CD4-positive, CD25-positive, alpha-beta regulatory T cell (primary cell): ENCODE measurements at places on chromosomes 5 and 9. TPM values are rescaled to one million over a fixed set of nuclear protein-coding genes. Genes with fewer than 3 reads are reported as not detected.

- H3K36me3 ChIP-seq: no peaks in the 10 kb centered on the region
- H3K27me3 ChIP-seq: no peaks in the 10 kb centered on the region
- no peak for DNase-seq
- H3K4me1 ChIP-seq: peaks cover 9% of the 10 kb centered on the region
- no peak overlapping the region for H3K4me3 ChIP-seq
Observed at GRCh38 chr9:126418608-126419007, 92.0 kb downstream of the MVB12B start.

Gene HMCN2
- polyA plus RNA-seq: not detected

DNA sequence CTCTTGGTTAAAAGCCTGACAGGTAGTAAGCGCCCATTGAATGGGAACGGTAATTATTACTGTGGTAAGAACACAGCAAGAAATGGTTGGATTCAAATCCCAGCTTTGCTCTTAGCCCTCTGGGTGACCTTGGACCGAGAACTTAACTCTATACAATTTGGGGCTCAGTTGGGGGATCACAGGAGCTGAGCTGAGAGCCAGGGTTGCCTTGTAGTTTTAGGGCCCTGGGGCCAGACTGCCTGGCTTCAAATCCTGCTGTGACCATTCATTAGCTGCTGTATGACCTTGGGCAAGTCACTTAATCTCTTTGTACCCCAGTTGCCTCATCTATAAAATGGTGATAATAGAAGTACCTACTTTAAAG, 87.4 kb upstream of the SH3PXD2B start:
- no peak for DNase-seq
- H3K27ac ChIP-seq: no peak overlapping the region
- H3K27me3 ChIP-seq: peaks cover 2% of the 10 kb centered on the region
- H3K4me1 ChIP-seq: no peaks in the 10 kb centered on the region
- H3K36me3 ChIP-seq: no peaks in the 10 kb centered on the region
- no peak overlapping the region for H3K4me3 ChIP-seq

Gene TTF1
- polyA plus RNA-seq: 5.1 TPM

Gene BTNL3
- not detected for polyA plus RNA-seq

GRCh38 chr5:35134278-35135030, 86.7 kb upstream of the AGXT2 start:
- H3K27me3 ChIP-seq: peaks cover 1% of the 10 kb centered on the region
- H3K4me3 ChIP-seq: no peak overlapping the region

- H3K36me3 ChIP-seq: no peaks in the 10 kb centered on the region
- H3K4me3 ChIP-seq: no peak overlapping the region
Observed at GRCh38 chr9:133994353-133995011, 2.4 kb upstream of the VAV2 start.
